Activated CD8-positive, alpha-beta T cell treated with anti-CD3 and anti-CD28 coated beads for 36 hours (primary cell): ENCODE measurements at places on chromosomes 12 and 14. TPM values are rescaled to one million over a fixed set of nuclear protein-coding genes. Genes with fewer than 3 reads are reported as not detected.

DNA sequence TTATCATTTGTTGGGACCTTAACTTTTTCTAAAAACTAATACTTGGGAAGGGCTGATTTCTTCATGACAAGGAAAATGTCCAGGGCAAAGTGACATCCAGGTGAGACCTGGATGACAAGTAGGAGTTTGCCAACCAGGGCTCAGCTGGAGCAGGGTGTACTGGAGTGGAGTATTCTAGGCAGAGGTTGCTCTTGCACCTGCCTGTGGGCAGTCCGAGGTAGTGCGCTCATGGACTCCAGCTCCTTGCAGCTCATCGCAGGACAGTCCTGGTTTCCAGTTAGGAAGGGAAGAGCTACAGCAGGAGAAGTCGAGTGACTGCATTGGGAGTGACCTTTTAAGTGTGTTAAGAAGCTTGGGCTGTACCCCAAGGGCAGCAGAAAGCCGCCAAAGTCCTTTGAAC, 175.9 kb downstream of the PELI2 start:
- H3K27ac ChIP-seq, result no peak overlapping the region
- H3K4me1 ChIP-seq, result no peaks in the 10 kb centered on the region
- peaks cover 7% of the 10 kb centered on the region for H3K36me3 ChIP-seq
- no peaks in the 10 kb centered on the region for H3K27me3 ChIP-seq
- no peak overlapping the region for H3K4me3 ChIP-seq

DNA sequence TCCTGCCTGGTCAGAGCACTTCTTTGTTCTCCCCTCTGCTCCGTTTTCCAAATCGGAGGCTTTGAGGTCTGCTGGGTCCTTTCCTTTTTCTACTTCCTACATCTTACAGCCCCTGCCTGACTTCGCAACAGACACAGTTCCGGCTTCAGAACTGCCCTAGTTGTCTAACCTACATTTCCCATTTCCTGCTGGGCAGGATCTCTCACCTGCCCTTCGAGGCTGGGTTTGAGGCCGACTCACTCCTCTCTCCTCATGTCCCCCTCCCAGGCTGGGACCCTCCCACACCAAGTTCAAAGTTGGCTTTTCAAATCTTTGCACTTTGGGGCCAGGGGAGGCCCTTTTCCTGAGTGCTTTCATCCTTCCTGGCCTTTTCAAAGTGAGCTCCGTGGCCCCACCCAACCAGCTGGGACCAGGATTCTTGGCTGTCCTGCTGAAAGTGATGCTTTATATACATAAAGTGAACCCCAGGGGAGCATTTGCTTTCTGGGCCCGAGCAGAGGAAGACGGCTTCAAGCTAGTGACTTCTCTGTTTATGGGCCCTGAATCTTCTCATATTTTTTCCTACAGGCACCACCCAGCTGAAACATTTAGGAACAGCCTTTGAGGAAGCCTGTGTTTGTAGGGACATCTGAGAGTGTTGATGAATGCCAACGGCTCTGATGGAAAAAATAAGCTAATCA, 281.0 kb upstream of the CRY1 start:
- DNase-seq, result peak; percentile 22
- H3K36me3 ChIP-seq, result no peaks in the 10 kb centered on the region
- peak overlapping the region; percentile 98 for H3K27ac ChIP-seq
- H3K4me3 ChIP-seq, result no peak overlapping the region

GRCh38 chr12:116126610-116127009, 150.9 kb downstream of the MED13L start:
- H3K27me3 ChIP-seq, result no peaks in the 10 kb centered on the region
- H3K4me1 ChIP-seq, result peaks cover 69% of the 10 kb centered on the region
- no peaks in the 10 kb centered on the region for H3K36me3 ChIP-seq
- no peak for DNase-seq
- H3K4me3 ChIP-seq, result no peak overlapping the region
- no peak overlapping the region for H3K27ac ChIP-seq

GRCh38 chr12:102197789-102198188, at the start of gene PMCH:
Gene PMCH, minus strand, starts transcription at chr12:102197833. Its CDS starts 63 bp downstream, at chr12:102197770.
- H3K27me3 ChIP-seq, result no peaks in the 10 kb centered on the region
- peak within 1 kb of the TSS; percentile 61 for H3K27ac ChIP-seq
- H3K4me3 ChIP-seq, result no peak within 1 kb of the TSS
- peaks cover 15% of the 10 kb centered on the region for H3K4me1 ChIP-seq

GRCh38 chr12:76871082-76871481, 7.7 kb downstream of the CSRP2 start:
- peaks cover 18% of the 10 kb centered on the region for H3K27me3 ChIP-seq
- no peak for DNase-seq

The HOXC6 gene
- total RNA-seq, result not detected

The PLEKHD1 gene
- total RNA-seq, result 0.07 TPM

The TMEM179 gene
- not detected for total RNA-seq
